ELF-1 (cell line): ENCODE measurements at places on chromosomes 11 and 22.
A peak's percentile ranks its signal among the peaks of the same experiment; 100 is the strongest.

GRCh38 chr11:72430741-72431570, 3.4 kb downstream of the CLPB start:
- peak; percentile 78 for DNase-seq

GRCh38 chr11:1701091-1701807, 4.3 kb downstream of the KRTAP5-6 start:
- DNase-seq, result peak; percentile 12

- DNase-seq, result no peak
These were observed 50.3 kb downstream of the NAT10 start for GRCh38 chr11:34155757-34156062.

GRCh38 chr11:18329196-18329870, 7.0 kb downstream of the GTF2H1 start:
- DNase-seq, result no peak

DNA sequence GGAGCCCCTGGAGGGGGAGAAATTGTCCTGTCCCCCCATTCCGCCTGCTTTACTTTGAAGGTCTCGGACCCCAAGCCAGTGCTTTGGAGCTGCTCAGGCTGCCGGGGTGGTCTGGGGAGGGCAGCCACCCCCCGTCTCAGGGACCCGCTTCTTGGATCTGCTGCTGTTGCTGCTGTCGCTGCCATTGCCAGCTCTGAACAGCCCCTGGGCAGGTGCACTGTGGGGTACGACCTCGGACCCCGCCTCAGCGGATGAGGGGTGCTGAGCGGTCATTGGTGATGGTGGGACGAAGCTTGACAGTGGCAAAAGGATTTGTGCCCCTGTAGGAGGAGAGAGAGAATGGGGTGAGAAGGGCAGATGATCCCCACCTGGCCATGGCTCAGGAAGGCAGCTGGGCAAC, 1.1 kb upstream of the SLC16A8 start:
- no peak for DNase-seq

- no peak for DNase-seq
These were observed 280.7 kb upstream of the PLET1 start for GRCh38 chr11:112541140-112542046.

DNA sequence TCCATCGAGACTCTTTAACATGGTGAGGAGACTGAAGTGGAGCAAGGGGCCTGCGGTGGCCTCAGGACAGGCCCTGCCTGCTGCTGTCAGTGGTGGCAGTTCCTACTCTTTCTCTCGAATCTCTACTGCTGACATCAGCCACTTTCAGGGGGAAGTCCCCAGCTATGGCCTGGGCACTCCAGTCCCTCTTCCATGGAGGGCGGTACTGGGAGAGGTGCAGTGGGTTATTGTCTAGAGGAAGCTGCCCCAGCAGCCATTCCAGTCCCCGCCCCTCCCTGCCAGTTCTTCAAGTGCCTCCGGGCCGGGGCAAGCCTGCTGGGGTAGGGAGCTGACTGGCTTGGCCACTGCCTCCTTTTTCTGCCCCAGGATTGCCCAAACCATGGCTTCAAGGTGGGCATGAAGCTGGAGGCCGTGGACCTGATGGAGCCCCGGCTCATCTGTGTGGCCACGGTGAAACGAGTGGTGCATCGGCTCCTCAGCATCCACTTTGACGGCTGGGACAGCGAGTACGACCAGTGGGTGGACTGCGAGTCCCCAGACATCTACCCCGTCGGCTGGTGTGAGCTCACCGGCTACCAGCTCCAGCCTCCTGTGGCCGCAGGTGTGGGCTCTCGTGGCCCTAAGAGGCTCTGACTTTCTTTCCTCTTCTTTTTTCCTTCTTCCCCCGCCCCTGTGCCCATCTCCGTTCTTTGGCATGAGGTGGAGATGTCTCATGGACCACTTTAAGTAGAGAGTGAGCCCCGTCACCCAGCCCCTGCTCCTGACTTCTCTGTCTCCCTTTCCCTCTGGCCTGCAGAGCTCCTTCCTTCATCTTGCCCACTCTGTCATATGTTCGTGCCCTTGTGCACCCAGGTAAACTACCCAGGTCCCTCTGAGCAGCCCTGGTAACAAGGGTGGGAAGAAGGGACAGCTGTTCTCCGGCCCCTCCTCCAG, 13.7 kb downstream of the CHADL start:
- no peak for DNase-seq

GRCh38 chr22:49046546-49047361, 780.9 kb downstream of the BRD1 start:
- peak; percentile 87 for DNase-seq

DNA sequence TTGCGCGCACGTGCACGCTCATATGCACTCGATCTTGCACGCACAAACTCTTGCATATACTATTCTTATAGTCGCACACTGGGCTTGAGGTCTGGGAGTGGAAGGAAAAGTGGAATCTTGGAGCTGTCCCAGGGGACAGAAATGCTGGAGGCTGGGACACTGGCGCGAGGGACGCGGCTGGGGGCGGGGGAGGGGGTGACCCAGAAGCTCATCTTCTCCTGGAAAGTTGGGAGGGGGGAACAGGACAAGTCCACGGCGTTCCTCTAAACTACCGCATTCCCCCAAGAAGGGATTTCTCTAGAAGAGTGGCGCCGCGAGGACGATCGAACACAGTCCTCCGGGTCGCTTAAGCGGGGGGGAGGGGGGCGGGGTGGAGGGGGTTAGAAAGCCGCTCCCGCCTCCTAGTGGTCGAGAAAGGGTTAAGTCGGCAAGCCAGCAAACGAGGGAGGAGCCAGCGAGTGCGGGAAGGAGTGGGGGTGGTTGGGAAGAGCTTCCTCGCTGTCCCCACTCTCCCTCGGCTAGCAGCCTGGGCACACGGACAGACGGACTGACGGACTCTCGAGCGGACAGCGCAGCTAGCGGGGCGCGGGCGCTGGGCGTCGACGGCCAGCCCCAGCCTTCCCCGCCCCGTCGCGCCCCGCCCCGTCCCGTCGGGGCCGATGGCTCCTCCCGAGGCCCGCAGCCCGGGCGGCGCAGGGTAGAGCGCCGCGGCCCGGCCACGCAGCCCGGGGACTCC, at the start of gene RTN4RL2:
Gene RTN4RL2 (plus strand): TSS at position 507 of the 736 bp plus-strand sequence. CDS start 338 bp downstream, outside the sequence.
- peak; percentile 76 for DNase-seq

- DNase-seq, result no peak
These were observed 267.3 kb upstream of the MPPED2 start for GRCh38 chr11:30853439-30853838.
